ENCODE measurements at places on chromosomes 11 and 22.

- DNase-seq: no peak
Observed at GRCh38 chr11:65781152-65781961, 581 bp upstream of the AP5B1 start.

GRCh38 chr22:39115977-39116621, 19.1 kb downstream of the APOBEC3H start:
- no peak for DNase-seq

GRCh38 chr11:74203966-74204365, 32.9 kb downstream of the PPME1 start:
- DNase-seq: no peak

DNA sequence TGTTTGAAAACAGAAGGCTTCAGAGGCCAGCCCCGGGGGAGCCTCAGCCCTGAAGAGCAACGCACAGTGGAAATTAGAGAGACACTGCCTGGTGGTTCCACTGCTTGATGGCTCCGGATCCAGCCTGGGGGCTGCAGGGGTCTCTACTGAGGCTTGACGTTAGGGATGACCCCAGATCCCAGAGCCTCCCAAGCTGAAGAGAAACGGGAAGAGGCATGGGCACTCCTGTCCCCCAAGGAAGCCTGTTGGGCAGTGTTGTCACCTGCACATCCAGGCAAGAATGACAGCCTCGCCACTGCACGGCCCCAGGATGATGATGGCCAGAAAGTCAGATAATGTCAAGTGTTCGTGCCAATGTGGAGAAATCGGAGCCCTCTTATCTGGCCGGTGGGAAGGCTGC, 56.8 kb upstream of the FGF3 start:
- no peak for DNase-seq

DNA sequence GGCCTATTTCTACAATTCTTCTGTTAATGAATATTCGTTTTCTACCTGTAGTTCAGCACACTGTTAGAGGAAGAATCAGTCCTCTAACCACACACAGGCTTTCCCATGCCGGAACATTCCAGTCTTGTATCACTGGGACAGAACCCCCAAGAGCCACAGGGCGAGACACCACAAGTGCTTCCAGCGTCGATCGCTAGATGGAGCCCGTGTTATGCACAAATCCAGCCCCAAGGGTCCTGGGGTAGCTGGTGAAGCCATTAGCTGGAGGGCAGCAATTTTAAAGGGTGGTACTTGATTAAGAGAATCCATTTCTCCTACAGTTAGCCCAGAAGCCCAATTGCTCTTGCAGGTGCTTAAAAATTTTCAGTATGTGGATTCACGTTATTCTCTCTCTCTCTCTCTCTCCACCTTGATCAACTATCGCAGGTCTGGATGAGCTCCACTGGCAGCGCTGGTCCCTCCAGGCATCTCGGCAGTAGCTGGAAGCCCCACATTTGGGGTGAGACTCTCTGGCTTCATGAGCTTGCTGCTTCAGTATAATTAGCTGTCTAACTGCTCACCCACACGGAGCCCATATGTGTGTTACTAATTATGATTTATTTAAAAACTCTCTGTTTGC, 148.2 kb upstream of the SNX19 start:
- no peak for DNase-seq

- no peak for DNase-seq
Observed at GRCh38 chr11:63015521-63016215, at the start of gene SLC22A8. Gene SLC22A8 (minus strand): TSS chr11:63015841. CDS start chr11:63014958, 883 bp downstream.

GRCh38 chr11:112355726-112356125, 95.1 kb upstream of the PLET1 start:
- DNase-seq: no peak
